Cortex of kidney (tissue), 1 donor: ENCODE measurements at places on chromosomes 11 and 22.

DNA sequence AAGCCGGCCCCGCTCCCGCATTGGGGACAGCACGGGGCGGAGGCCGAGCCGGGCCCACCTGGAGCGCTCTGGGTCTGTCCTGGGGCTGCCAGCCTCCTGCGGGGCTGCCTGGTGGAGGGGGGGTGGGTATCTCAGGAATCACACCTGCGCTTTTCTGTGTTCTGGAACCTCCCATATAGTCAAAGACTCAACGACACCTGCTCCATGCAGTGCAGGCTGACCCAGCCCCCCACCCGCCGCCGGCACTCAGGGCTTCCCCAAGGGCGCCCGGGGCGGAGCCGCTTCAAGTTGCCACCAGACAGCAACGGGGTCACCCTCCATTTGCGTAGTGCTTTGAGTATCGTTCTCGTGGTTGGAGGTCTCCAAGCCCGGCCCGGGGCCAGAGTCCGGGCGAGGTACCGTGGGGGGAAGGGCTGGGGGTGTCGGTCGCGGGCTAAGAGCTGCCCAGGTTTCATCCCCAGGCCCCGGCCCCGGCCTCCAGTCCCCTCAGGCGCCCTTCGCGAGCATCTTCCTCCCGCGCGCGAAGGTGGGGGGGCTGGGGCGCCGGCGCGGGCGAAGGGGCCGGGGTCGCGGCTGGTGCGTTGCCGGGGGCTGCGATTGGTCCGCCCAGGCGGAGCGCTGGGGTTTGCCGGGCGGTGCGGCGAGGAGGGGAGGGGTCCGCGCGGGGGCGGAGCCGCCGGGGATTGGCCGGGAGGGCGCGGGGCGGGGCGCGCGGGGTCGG lies 6.6 kb downstream of the TSPAN4 start:
- no peak for DNase-seq

DNA sequence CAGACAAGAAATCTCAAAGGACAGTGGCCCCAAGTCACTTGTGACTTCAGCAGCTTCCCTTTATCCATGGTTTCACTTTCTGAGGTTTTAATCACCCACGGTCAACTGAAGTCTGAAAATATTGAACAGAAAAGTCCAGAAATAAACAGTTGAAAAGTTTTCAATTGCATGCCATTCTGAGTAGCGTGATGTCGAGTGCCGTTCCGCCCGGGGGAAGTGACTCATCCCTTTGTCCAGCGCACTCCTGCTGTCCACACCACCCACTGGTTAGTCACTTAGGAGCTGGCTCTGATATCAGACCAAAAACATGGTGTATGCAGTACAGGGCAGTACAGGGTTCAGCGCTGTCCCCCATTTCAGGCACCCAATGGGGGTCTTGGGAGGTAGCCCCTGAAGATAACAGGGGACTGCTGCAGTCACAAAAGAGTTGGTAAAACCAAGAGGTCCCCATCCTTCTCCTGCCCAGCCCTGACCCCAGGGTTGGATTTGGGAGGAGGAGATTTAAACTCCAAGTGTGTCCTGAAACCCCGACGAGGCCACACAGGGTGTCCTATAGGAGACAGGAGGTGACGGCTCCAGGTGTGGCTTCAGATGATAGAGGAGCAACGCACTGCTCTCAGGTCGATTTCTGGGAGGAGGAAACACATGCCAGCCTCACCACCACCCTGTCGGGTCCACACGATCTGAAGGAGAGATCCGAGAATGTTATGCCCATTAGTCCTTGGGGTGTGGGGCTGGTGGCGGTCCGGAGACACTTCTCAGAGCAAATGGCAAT lies 390.1 kb downstream of the CTTN start:
- no peak for DNase-seq

- no peak for DNase-seq
Observed at GRCh38 chr11:18310800-18311340, 11.1 kb downstream of the HPS5 start.

- DNase-seq, result no peak
Observed at GRCh38 chr22:48498526-48499331, 1328.9 kb downstream of the BRD1 start.

DNA sequence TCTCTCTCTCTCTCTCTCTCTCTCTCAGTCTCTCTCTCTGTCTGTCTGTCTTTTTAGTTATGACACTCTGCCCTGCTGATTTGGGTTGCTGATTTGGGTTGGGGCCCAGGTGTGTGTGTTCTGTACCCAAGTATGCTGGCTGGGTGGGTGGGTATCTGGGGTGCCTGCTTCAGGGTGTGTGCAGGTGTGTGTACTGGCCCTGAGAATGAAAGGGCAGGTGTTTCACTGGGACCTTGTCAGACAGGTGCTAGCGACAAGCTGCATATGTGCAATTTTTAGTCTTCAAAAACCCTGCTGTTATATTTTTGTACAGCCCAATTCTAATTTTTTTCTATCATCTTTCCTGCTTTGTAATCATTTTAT lies 943 bp downstream of the CSF2RB start:
- no peak for DNase-seq

DNA sequence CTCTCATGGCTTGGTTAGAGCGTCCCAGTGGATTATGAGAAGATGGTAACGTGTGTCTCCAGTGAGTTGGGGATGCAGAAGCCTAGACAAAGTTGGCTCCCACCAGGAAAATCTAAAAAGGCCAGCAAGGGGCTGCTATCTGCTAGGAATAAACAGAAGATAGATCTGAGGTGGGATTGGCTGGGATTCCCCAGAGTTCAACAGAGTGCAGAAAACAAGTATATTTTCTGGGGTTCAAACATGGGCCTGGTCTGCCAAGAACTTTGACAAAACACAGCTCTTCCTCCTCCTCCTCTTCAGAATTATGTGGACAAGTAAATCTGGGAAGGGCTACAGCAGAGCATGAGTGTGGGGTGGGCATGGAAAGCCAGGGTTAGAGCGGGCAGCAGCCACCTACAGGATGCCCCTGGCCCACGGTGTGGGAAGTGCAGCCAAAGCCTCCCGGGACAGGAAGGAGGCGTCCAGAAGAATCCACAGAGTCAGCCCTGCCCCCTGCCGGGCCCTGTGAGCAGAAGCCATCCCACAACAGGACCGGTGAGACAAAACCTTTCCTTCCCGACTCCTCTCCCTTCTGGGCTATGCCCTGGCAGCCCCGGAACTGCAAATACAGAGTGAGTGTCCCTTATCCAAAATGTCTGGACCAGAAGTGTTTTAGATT lies 67.1 kb downstream of the CD82 start:
- DNase-seq, result no peak

DNA sequence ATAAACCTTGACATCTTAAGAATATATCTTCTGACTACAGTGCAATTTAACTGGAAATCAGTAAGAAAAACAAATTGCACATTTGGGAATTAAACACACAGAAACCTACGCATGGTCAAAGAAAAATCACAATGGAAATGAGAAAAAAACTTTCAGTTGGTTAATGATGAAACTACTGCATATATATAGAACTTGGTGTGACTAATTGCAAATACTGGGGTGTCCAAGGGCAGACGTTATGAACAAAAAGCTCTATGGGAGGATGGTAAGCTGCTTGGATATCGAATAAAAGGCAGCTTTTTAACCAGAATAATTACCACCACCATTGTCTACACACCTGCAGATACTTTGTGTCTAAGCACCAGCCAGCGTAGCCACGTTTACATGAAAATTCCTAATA lies 791 bp downstream of the GDPD4 start:
- no peak for DNase-seq

DNA sequence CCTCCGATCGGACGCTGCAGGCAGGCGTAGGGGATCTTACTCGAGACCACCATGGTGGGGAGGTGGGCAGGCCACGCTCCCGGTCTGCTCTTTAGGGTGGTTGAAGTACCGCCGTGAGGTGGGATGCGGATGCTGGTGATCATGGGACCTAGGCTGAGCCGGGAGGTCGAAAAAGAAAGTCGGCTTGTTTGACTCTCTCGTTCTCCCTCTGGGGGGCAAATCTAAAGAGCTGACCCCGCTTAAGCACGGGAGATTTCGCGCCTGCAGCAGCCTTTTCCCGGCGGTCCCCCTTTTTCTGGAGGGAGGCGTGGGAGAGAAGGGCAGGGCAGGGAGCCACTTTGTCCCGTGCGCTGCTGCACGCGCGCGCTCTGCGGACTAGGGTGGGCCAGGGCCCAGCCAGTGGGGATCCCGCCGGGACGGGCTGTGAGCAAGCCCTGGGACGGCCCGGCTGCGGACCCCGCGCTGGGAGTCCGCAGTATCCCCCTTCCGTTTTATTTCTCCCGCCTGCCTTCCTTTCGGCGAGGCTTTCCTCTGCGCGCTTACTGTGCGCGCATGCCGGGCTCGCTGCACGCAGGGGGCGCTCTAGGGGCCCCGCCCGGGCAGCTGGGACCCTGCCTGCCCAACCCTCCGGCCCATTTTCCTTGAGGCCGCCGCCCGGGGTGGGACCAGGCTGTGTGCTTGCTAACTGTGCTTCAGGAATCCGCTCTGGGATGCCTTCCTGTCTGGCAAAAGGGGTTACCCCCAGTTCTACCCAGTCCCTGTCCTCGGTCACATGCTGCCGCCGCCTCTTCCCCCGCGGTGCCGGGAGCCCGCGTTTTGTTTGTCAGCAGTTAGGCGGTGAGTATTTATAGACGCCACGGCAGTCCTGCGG lies 81.0 kb downstream of the PRR5L start:
- DNase-seq, result no peak

DNA sequence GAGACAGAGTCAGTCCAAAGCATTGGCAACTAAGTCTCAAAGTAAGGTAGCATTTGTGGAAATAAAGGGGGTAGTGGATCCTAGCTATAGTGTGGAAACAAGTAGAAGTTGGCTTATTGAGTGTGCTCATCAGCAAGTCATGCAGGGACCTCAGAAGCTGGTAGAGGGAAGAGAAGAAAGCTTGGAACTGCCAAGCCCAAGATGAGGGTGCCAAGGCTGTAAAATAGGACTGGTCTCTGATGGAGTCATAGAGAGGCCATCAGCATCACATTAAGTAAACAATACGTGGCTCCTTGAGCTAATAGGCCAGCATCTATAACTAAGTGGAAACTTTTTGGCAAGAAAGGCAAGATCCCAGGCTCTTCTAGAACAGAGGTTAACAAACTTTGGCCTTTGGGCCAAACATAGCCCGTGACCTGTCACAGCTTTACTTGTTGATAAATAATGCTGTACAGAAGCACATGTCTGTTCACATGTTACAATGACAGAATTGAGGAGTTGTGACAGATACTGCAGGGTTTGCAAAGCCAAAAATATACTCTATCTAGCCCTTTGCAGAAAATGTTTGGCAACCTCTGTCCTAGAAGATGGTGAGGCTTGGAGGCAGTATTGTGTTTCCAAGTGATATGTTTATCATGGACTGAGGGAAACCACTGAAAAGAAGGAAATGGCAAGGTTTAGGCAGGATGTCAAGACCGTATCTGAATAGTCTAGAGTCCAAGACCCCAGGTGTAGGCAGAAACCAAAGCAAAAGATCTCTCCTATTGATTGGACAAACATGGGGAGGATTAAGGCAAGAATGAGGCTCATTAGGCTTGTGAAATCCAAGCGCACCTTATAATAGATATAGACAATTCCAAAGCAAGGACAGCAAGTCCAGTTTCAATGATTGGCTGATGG lies 62.5 kb upstream of the CD44 start:
- DNase-seq, result no peak

DNA sequence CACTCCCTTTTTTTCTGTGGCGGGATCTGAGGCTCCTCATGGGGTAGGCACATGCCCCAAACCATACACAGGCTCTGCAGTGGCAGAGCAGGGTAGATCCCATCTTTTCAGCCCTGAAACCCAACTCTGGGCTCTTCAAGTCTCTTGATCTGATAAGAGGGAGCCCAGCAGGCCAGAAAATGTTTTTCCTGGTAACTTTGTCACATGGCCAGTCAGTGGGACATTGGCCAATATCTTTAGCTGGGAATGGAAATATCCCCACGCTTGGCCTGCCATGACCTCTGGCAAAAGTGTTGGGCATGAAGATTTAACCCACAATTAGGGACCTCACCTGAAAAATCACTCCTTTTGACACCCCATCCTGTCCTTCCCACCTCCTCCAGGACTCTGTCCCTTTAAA lies 8.1 kb downstream of the INPP5J start:
- no peak for DNase-seq

DNA sequence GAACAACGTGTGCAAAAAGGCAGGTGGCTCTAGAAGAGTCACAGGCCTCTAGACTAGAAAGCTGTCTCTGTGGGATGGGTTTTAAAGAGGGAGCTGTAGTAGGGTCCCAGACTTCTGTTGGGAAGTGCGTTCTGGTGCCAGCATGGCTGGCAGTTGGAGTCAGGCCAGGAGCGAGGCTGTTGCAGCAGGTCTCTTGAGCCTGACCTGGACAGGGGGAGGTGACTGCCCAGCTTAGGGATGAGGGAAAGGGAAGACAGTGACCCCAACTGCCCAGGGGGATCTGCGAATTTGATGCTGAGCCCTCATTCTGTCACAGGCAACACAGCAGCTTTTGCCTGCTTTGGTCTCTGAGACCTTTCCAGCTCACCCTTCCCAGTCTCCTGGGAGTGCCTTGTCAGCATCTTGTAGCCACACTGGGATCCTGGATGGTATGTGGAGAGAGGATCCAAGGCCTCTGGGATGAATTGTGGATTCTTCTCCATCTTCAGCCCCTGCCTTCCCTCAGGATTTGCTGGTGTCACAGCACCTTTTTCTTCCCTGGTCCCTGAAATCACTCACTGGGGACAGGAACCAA lies 3.4 kb downstream of the TSKU start:
- no peak for DNase-seq

- DNase-seq, result no peak
Observed at GRCh38 chr22:43364169-43364435, 20.9 kb upstream of the SCUBE1 start.

- DNase-seq, result no peak
Observed at GRCh38 chr11:134719397-134719796, 307.4 kb upstream of the B3GAT1 start.
